ENCODE measurements at places on chromosomes 6 and 20.

GRCh38 chr6:111406200-111406721, 76.8 kb downstream of the REV3L start:
- DNase-seq: no peak

DNA sequence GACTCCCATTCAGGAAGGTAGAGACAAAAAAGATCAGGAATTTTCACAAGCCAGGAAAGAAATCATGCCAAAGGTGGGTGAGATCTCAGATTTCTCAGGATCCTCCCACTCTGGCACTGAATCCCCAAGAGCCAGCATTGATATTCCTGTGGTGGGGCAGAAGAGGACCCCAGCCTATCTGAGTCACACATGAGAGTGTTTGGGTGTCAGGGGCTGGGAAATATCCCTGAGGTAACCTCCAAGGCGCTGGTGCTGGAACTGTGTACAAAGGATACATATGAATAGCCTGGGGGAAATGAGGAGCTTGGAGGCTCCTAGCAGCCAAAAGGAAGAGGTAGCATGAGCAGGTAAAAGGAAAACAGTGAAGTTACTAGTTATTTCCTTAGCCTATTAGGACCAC, 369.4 kb downstream of the BTBD9 start:
- DNase-seq: peak; percentile 30

DNA sequence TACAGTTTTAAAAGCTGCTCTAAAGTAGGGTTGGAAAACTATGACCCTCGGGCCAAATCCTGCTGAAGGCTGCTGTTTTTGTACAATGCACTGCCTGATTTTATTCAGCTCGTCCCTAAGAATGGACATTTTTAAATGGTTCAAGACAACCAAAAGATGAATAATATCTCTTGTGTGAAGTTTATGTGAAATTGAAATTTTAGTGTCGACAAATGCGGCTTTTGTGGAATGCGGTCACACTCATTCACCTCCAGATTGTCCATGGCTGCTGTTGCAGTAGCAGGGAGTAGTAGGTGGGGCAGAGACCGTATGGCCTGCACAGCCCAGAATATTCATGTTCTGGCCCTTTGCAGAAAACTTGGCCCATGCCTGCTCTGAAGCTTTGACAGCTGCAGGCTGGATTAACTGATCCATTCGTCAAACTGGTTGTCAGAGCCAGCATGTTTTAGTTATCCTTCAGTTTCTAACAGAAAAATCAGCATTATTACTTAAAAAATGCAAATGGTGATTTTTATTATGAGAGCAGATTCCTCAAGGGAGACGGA, 91.6 kb downstream of the PSMG4 start:
- no peak for DNase-seq

- no peak for DNase-seq
These were observed 116.5 kb upstream of the HDAC2 start for GRCh38 chr6:114087496-114087895.

DNA sequence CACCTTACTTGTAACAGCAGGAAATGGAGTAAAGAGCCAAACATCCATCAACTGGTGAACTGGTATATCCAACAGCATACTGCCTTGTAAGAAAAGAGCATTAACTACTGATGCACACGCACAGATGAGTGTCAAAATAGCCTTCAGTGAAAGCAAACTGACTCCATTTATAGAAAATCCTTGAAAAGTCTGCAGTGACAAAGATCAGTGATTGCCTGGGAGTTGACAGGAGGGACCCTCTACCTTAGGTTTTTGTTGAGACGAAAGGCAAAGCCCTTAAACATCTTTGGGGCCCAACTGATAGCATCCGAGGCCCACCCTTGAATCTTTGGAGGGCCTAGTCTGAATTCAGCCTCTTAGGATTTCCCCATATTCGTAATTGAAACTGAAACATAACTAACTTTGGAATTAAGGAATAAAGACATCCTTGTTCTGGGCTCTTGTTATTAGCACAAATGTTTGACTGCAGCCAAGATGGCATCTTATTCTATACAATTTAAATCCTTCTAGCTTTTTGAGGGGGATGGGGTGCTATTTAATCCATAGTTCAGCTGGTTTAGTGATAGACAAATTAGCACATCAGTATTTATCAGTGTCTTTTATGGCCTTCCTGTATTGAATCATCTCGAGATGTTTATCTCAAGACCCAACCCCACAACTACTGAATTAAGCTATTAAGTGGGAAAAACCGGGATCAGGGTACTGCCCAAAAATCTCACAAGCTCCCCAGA, 13.0 kb downstream of the FBXO5 start:
- DNase-seq: no peak

- DNase-seq: no peak
These were observed 132.1 kb upstream of the SALL4 start for GRCh38 chr20:51934301-51935002.

GRCh38 chr6:6586671-6587526, 1.6 kb upstream of the LY86 start:
- no peak for DNase-seq

DNA sequence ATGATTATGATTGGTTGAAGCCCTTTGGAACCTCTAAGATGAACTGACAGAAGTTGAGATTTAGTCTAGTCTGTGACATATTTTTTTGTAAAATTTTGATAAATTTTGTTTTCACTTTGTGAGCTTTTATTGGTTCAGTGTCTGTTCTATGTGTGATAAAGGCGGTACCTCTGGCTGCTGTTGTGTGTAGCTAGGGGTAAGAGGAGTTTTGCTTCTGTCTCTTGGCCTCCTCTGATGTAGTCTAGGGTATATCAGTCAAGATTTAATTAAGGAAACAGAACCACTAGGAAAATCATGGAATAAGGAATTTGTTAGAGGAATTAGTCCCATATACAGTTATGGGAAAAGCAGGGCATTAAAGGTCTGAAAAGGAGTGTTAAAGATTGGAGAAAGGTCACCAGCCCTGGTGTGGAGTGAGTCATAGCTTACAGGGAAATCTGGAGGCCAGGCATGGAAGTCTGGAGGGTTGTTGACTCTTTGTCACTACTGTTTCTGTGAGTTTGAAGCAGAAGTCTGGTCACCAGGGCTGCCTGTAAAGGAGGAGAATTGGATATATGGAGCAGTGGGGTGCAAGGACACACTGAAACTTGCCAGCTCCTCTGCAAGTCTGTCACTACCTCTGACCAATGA, 28.5 kb downstream of the CDC5L start:
- no peak for DNase-seq

DNA sequence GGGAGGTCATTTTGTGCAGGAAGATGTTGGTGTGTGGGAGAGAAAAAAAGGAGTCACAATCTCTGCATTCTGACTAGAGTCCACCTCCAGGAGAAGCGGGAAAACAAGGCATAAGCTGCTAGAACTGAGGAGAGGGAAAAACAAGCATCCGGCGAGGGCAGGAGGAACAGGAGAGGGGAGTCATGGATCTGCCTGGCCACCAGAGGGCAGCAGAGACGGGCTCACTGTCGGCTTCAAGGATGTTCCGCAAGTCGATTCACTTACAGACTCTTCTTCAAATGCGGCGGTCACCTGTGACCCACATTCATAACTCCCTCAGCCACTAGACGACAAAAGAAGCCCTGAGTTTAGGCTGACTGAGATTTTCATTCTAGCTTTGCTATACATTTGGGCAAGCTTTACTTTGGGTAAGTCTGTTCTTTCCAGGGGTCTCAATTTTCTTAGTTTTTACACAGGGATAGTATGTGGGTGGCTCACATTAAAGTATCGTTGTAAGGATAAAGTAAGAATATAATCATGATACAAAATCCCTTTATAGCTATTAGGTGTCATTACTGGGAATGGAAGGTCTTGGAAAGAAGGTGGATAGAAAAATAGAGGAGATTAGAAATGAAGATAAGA, 6.6 kb upstream of the BTNL2 start:
- DNase-seq: peak; percentile 90

DNA sequence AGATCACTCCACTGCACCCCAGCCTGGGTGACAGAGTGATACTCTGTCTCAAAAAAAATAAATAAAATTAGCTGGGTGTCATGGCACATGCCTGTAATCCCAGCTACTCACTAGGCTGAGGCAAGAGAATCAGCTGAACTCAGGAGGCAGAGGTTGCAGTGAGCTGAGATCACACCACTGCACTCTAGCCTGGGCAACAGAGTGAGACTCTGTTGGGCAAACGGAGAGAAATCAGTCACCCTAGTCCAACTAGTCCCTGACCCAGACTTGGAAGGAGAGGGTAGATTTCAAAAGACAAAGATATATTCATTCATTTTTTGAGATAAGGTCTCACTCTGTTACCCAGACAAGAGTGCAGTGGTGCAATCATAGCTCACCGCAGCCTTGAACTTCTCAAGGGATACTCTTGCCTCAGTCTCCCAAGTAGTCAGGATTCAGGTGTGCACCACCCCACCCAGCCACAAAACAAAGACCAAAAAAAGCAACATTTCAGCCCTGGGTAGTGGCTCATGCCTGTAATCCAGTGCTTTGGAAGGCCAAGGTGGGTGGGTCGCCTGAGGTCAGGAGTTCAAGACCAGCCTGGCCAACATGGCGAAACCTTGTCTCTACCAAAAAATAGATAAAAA, 26.2 kb upstream of the NCOA3 start:
- DNase-seq: no peak

- DNase-seq: no peak
These were observed 31.6 kb upstream of the CCN2 start for GRCh38 chr6:131982740-131983259.

GRCh38 chr20:20897922-20898321, 185.5 kb upstream of the RALGAPA2 start:
- peak; percentile 86 for DNase-seq

- no peak for DNase-seq
These were observed 16.5 kb upstream of the UBE2J1 start for GRCh38 chr6:89368999-89369398.

DNA sequence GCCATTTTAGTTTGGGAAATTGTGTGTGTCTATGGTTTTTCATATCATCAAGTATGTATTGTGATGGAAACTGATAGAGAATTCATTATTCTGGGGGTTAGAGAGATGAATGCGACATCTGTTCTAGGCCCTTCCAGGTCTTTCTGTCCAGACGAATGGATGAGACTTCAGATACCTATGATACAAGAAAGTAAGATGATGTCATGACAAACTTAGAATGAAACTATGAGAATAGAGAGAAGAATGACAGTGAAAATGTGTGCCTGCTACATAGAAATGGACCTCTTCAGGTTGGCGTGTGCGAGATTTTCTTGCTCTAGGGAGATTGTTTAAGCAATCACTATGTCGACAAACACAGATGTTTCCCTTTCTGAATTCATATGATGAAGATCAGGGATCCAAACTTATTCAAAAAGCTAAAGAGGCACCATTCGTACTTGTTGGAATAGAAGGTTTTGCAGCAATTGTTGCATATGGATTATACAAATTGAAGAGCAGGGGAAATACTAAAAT, 76.1 kb downstream of the SCAND1 start:
- DNase-seq: no peak

DNA sequence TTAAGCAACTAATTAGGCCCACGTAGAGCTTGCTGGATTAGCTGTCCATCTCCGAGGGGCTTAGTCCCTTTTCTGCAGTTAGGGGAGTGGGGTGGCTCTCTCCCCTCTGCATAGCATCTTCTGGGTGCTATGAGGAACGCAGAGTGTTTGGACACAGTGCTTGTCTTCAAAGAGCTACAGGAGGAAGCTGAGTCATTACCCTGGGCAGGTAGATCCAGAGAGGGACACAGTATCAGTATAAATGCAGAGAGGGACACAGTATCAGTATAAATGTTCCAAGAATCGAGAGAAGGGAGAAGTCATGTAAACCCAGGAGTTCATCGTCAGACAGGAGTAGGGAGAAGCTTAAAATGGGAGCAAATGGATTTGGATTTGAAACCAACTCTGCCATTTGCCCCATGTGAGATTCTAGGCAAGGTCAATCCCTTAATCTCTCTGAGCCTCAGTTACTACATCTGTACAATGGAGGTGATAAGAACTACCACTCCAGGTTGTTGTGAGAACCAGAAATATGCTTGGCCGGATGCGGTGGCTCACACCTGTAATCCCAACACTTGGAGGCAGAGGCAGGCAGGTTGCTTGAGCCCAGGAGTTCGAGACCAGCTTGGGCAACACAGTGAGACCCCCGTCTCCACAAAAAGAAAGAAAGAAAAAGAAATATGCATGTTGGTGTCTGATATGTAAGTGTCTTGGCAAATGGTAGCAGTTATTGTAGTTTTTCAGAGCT, 5.5 kb upstream of the GHRH start:
- DNase-seq: no peak

- no peak for DNase-seq
These were observed 121.0 kb downstream of the SYNDIG1 start for GRCh38 chr20:24590178-24590982.

DNA sequence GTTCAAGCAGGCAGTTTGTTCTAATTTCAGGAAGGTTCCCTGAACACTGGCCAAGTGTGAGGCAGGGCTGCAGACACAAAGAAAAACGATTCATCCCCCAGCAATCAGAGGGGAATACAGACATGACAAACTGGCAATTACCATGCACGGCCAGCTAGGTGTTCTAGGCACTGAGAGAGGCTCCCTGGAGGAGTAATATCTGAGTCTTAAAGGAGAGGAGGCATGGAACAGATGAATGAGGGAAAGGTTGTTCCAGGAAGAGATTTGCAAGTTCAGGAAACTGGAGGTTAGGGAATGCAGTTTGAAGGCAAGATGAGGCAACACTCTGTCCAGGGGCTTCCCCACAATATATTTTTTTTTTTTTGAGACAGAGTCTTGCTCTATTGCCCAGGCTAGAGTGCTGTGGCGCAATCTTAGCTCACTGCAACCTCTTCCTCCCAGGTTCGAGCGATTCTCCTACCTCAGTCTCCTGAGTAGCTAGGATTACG, 11.1 kb downstream of the RRAGD start:
- no peak for DNase-seq

DNA sequence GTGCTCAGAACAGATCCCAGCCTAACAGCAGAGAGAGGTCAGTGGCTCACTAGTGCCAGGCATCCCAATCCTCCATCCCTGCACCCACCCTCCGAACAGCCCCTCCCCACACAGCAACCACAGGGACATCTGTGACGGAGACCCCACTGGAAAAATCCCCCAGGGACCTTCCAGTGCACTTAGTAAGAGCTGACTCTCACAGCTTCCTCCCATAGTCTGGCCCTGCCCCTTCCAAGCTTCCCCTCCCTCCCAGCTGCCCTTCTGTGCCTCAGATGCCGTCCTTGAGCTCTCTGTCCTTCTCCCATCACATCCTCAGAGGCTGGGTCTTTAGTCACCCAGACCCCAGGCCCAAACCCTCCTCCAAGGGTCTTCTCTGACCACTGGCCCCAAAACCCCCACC, 9.7 kb upstream of the THBS2 start:
- no peak for DNase-seq

GRCh38 chr20:51906049-51906448, 103.7 kb upstream of the SALL4 start:
- peak; percentile 54 for DNase-seq

DNA sequence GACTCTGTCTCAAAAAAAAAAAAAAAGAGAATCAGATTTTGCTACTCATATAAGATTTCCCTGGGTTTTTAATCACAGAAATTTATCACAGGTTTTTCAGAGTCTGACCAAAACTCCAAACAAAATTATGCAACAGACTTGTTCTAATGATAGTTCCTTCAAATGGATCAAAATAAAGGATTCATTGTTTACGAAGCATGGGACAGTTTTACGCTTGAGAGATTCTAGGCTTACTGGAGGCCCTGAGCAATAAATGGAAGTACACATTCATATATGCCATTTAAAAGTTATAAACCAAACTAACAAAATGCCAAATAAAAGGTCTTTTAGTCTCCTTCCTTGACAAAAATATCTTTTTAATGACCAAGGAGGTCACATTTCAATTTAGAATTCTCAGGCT, 245.1 kb upstream of the KCNQ5 start:
- DNase-seq: no peak

GRCh38 chr20:23622839-23623343, 14.9 kb downstream of the CST3 start:
- DNase-seq: peak; percentile 54

GRCh38 chr20:46158476-46158987, 40.4 kb downstream of the CD40 start:
- DNase-seq: no peak
